NCI-H1694 treated with DMSO at 0.1 percent for 48 hours (cell line): ENCODE measurements at places on chromosomes 16 and 17.

- no peak for DNase-seq
Measured at GRCh38 chr17:18021372-18021771, 17.6 kb downstream of the ATPAF2 start.

GRCh38 chr16:63717806-63718205 lies 1404.1 kb downstream of the CDH11 start:
- DNase-seq: no peak

GRCh38 chr16:50331570-50331969 lies 37.2 kb downstream of the BRD7 start:
- DNase-seq: no peak

- DNase-seq: no peak
Measured at GRCh38 chr16:82728901-82729300, 102.1 kb downstream of the CDH13 start.

GRCh38 chr16:10852948-10853347 lies 24.1 kb upstream of the CIITA start:
- DNase-seq: no peak

GRCh38 chr16:30556125-30556473 lies 2.1 kb downstream of the ZNF764 start:
- DNase-seq: no peak
